Panc1 (cell line): ENCODE measurements at places on chromosomes 3 and 15.

DNA sequence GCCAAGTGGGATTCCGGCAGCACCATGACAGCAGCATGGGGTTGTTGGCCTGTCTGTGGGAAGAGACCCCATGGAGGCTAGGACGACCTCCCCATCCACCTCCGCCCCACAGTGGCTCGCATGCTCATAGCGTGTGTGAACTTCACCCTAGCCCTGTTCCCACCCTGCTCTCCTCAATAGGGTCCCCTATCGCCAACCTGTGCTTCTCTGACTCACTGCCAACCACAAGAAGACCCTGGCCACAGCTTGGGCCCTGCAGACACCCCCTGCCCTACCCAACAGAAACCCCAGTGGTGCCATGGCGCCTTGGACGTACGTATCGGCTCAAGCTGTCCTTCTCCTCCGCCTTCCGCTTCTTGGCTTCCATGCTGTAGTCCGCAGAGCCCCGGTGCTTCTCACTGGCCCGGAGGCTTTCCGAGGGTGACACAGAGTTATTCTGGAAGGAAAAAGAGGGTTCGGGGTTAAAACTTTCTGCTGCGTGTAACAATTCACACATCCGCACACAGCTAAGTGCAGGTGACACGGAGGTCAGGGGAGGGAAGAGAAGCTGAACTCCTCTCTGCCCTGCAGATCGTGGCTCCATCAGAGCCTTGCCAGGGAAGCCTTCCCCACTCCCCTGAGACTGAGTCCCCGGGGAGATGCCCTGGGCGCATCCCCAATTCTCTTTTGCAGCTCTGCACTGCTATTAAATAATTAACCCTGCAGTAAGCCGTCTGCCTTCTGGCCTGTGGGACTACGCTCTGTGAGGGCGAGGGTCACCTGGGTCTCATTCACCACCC is 37.3 kb downstream of the TLE3 start:
- DNase-seq: no peak
- H3K4me3 ChIP-seq: no peak overlapping the region
- H3K27me3 ChIP-seq: no peaks in the 10 kb centered on the region
- H3K36me3 ChIP-seq: peaks cover 28% of the 10 kb centered on the region

GRCh38 chr3:97680210-97680609 is 84.3 kb upstream of the ARL6 start:
- H3K27me3 ChIP-seq: no peaks in the 10 kb centered on the region
- H3K4me3 ChIP-seq: no peak overlapping the region
- H3K27ac ChIP-seq: no peak overlapping the region
- DNase-seq: no peak
- H3K36me3 ChIP-seq: no peaks in the 10 kb centered on the region

- no peak overlapping the region for H3K4me3 ChIP-seq
- DNase-seq: no peak
- H3K4me1 ChIP-seq: no peaks in the 10 kb centered on the region
- no peak overlapping the region for H3K27ac ChIP-seq
- no peaks in the 10 kb centered on the region for H3K36me3 ChIP-seq
- no peaks in the 10 kb centered on the region for H3K27me3 ChIP-seq
Observed at GRCh38 chr3:141356046-141356445, 12.3 kb upstream of the ZBTB38 start.

DNA sequence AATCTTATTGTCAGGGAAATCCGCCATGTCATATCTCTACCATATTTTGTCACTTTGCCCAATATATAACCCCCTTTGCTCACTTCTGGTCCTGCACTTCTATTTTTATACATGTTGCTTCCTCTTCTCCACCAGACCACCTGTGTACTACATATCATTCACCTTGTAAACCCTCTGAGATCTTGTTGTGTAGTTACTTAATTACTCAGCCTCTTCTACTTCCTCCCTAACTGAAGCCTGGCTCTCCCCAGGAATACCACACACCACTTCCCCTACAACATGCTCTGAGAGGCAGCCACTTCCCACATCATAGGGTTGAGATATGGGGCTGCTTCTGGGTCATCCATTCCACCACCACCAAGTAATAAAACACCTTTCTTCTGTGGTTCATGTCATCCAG is 10.0 kb downstream of the HEXA start:
- no peak overlapping the region for H3K27ac ChIP-seq
- no peak for DNase-seq
- H3K4me3 ChIP-seq: no peak overlapping the region
- H3K27me3 ChIP-seq: no peaks in the 10 kb centered on the region
- H3K36me3 ChIP-seq: no peaks in the 10 kb centered on the region
- H3K4me1 ChIP-seq: no peaks in the 10 kb centered on the region

- H3K36me3 ChIP-seq: no peaks in the 10 kb centered on the region
- H3K27ac ChIP-seq: no peak overlapping the region
- DNase-seq: no peak
Observed at GRCh38 chr3:159080821-159081220, 279.0 kb downstream of the MFSD1 start.

- no peaks in the 10 kb centered on the region for H3K4me1 ChIP-seq
- no peak for DNase-seq
- H3K4me3 ChIP-seq: no peak overlapping the region
- no peaks in the 10 kb centered on the region for H3K27me3 ChIP-seq
- no peak overlapping the region for H3K27ac ChIP-seq
Observed at GRCh38 chr3:168671091-168671490, 575.4 kb upstream of the GOLIM4 start.

GRCh38 chr3:71868876-71869275 is 83.9 kb upstream of the PROK2 start:
- DNase-seq: no peak
- no peak overlapping the region for H3K4me3 ChIP-seq
- no peaks in the 10 kb centered on the region for H3K4me1 ChIP-seq
- H3K27me3 ChIP-seq: 0 out of 2 replicates have a peak, but pooled peaks cover 2% of the 10 kb centered on the region
- H3K27ac ChIP-seq: no peak overlapping the region
- H3K36me3 ChIP-seq: no peaks in the 10 kb centered on the region

DNA sequence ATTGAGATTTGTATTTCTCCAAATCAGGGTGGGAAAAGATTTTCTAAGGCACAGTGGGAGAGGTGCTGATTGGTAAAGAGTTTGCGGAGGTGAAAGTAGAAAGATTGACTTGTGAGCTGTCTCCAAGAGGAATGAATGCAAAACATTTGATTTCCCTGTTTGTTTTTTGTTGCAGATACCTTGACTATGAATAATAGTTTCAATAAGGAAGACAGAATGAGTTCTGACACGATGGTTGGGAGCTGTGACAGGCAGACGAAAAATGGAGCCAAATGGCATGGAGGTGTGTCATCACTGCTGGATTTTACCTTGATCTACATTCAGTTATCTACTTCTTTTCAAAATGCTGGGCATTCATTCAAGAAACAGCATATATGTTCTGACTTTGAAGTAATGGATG is 145.1 kb downstream of the NFKBIZ start:
- H3K27ac ChIP-seq: no peak overlapping the region
- no peaks in the 10 kb centered on the region for H3K4me1 ChIP-seq
- no peak overlapping the region for H3K4me3 ChIP-seq

DNA sequence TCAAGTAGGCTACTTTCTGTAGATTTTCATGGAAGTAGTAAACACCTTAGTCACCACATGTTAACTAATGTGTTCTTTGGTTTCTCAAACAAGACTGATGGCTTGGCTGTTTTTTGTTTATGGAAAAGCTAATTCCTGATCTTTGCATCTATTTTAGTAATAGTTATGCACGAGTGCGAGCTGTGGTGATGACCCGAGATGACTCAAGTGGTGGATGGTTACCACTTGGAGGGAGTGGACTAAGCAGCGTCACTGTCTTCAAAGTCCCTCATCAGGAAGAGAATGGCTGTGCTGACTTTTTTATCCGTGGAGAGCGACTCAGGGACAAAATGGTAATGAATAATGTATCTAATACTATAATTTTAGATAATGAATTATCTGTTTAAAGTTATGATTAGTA is 46.6 kb downstream of the SPRED1 start:
- peaks cover 7% of the 10 kb centered on the region for H3K36me3 ChIP-seq
- no peak overlapping the region for H3K4me3 ChIP-seq
- no peaks in the 10 kb centered on the region for H3K27me3 ChIP-seq
- H3K27ac ChIP-seq: no peak overlapping the region

DNA sequence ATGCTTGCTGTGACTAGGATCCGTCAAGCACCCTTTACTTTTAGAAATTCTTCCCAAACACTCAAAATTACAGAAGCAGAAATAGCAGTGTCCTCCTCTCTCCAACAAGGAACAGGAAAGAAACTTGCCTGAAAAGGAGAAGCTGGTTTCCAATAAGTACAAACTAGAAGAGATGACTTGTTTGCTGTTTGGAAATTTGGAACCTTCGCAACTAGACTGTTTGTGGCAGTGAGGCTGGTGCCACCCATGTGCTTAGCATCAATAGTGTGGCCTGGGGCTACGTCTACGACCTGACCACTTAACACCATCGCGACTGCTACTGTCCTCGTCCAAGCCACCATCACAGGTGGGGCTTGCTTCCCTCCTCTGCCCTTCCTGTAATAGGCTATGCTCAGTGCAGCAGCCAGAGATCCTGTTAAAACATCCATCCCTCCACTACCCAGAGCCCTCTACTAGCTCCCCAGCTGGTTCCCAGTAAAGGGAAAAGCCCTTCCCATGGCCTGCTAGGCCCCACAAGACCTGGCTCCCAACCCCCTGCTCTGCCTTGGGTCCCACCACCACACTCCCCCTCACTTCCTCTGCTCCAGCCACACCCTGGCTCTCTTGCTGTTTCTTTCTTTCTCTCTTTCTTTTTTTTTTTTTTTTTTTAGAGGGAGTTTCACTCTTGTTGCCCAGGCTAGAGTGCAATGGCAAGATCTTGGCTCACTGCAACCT is 52.6 kb upstream of the CCR2 start:
- no peaks in the 10 kb centered on the region for H3K4me1 ChIP-seq
- no peaks in the 10 kb centered on the region for H3K36me3 ChIP-seq
- H3K4me3 ChIP-seq: no peak overlapping the region
- DNase-seq: no peak

GRCh38 chr15:42576776-42577175 is 1.4 kb downstream of the STARD9 start:
- peak overlapping the region; percentile 81; the same call in 1 of the 2 replicates for H3K4me3 ChIP-seq
- H3K4me1 ChIP-seq: peaks cover 19% of the 10 kb centered on the region
- no peak for DNase-seq
- no peaks in the 10 kb centered on the region for H3K27me3 ChIP-seq
- H3K36me3 ChIP-seq: no peaks in the 10 kb centered on the region
- H3K27ac ChIP-seq: no peak overlapping the region

- peaks cover 10% of the 10 kb centered on the region; the same call in 1 of the 2 replicates for H3K27me3 ChIP-seq
- H3K4me1 ChIP-seq: no peaks in the 10 kb centered on the region
- DNase-seq: no peak
- H3K4me3 ChIP-seq: no peak overlapping the region
- H3K36me3 ChIP-seq: no peaks in the 10 kb centered on the region
Observed at GRCh38 chr3:182738583-182739411, 54.5 kb upstream of the ATP11B start.

DNA sequence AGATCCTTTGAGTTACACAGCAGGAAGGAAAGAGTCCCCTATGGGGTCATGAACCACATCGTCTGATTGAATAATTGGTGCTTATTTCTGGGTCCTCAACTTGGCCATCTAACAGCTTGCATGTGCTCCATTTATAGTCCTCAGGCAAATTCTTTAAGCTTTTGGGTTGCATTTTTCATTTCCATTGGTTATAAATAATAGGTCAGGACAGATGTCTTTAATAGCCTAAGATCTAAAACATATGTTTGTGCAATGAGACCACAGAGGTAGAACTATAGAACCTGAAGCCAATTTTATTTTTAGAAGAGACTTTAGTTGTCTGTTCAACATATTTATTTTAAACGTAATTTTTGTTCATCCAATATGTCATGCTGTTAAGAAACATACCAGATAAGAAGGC is 43.2 kb downstream of the CD200R1L start:
- H3K4me1 ChIP-seq: no peaks in the 10 kb centered on the region
- no peak overlapping the region for H3K4me3 ChIP-seq
- no peaks in the 10 kb centered on the region for H3K36me3 ChIP-seq
- no peaks in the 10 kb centered on the region for H3K27me3 ChIP-seq

GRCh38 chr3:100910986-100911385 is 82.2 kb downstream of the ABI3BP start:
- H3K4me3 ChIP-seq: no peak overlapping the region
- H3K27ac ChIP-seq: no peak overlapping the region
- no peaks in the 10 kb centered on the region for H3K4me1 ChIP-seq
- no peaks in the 10 kb centered on the region for H3K27me3 ChIP-seq

DNA sequence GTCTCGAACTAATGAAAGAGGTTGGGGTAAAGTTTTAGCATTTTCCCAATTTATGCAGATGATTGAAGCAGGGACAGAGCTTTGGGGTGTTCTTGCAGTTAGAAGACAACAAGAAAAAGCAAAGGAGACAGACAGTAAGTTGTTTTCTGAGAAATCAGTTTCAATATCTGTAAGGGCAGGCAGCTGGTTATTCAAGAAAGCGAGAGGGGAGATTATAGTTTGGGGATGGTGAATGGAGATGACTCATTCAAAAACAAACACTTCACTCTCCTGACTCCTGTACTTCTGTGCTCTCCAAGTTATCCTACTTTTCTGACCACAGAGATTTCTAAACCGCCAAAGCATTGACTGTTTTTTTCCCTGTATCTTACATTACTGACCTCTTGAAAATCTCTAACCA is 352.0 kb downstream of the GAP43 start:
- no peak overlapping the region for H3K4me3 ChIP-seq
- peak; percentile 32 for DNase-seq
- no peaks in the 10 kb centered on the region for H3K27me3 ChIP-seq
- H3K27ac ChIP-seq: no peak overlapping the region
- no peaks in the 10 kb centered on the region for H3K4me1 ChIP-seq

DNA sequence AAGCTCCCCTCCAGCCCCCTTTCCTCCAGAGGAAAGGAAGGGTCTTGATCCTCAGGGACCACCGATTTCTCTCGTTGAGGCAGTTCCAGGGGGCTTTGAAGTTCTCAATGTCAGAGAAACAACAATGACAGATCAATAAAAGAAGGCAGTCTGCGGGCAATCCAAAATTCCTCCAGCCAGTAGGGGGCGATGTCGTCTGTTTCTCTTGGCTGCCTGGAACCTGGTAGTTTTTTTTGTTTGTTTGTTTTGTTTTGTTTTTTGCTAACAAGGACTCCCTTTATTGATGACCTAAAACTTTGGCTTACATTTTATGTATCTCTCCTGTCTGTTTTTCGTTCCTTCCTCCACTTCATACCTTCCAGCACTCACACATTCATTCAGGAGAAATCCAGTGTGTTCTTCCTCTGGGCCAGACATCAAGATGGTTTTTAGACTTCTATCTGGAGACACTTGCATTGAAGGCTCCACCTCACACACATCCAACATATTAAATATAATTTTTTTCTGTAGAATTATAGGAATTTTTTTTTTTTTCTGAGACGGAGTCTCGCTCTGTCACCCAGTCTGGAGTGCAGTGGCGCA is 276.6 kb downstream of the RPLP1 start:
- H3K36me3 ChIP-seq: no peaks in the 10 kb centered on the region
- H3K27ac ChIP-seq: no peak overlapping the region
- H3K4me1 ChIP-seq: no peaks in the 10 kb centered on the region
